ENCODE measurements at places on chromosomes 3 and 15.

- no peak for DNase-seq
These were observed 86.1 kb downstream of the TRAK1 start for GRCh38 chr3:42177068-42177800.

- DNase-seq: no peak
These were observed 86.3 kb upstream of the CDV3 start for GRCh38 chr3:133487204-133487603.

DNA sequence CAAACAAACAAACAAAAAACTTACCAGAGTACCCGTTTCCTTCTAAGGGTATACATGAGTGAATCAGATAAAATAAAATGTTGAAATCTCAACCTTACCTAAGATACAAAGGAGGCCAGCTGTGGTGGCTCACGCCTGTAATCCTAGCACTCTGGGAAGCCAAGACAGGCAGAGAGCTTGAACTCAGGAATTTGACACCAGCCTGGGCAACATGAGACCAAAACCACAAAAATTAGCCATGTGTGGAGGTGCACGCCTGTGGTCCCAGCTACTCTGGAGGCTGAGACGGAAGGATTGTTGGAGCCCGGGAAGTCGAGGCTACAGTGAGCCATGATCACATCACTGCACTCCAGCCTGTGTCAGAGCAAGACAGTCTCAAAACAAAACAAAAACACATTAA, 11.0 kb upstream of the FAM219B start:
- DNase-seq: no peak

DNA sequence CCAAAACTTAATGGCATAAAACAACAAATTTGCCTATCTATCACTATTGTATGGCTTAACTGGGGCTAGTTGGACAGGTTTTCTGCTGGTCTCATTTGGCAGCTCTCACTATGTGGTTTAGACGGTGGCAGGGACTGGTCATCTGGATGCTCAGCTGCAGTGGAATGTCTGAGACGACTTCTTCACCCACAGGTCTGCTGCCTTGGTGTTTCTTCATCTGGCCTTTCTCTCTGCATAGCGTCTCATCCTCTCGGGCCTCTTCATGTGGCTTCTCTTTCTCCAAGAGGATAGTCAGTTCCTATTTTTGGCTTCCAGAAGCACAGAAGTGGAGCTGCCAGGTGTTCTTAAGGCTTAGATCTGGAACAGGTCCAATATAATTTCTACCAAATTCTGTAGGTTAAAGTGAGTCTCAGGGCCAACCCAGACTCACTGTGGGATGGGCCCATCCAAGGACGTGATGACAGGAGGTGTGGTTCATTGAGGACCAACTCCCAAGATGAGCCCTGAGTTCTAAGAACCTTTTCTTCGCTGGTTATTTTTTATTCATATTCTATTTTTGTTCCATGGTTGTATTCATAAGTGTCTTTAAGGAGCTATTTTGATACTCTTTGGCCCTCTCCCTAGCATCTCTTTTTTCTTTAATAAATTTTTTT, 18.6 kb downstream of the UBE2Q2 start:
- DNase-seq: no peak

DNA sequence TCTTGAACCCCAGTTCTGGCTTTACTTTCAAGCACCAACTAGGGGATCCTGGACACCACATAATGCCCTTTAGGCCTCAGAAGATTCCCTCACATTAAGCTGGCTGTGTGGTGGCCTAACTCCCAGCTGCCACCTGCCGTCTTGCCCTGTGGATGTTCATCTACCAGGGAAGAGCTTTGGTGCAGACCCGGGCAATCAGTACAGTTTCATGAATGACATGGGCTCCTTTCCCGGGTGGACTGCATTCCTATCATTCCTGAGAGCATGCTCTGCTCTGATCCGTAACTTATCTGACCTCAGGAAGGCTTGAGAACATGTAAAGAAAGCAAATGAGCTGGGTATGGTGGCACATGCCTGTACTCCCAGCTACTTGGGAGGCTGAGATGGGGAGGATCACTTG, 50.0 kb upstream of the GSK3B start:
- DNase-seq: no peak

DNA sequence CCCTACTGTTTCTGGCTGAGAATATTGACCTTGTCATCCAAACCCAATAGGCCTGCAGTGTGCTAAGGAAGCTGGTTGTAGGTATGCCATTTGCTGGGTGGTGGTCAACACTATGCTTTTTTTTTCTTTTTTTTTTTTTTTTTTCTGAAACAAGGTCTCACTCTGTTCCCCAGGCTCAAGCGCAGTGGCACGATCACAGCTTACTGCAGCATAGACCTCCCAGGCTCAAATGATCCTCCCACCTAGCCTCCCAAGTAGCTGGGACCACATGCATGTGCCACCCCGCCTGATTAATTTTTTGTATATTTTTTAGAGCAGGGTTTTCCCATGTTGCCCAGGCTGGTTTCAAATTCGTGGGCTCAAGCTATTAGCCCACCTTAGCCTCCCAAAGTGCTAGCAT, 35.7 kb upstream of the RHO start:
- no peak for DNase-seq

DNA sequence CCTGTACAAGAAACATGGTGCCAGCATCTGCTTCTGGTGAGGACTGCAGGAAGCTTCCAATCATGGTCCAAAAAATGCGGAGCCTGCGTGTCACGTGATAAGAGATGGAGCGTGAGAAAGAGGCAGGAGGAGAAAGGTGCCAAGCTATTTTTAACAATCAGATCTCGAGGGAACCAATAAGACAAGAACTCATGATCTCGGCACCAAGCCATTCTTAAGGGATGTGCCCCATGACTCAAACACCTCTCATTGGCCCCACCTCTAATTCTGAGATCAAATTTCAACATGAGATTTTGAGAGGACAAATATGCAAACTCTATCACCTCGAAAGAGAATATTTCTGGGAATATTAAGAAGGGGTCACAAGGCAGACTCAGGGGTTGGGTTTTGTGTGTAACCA, 107.2 kb downstream of the PYDC2 start:
- no peak for DNase-seq

GRCh38 chr3:123520656-123521055, 64.2 kb downstream of the HACD2 start:
- no peak for DNase-seq

DNA sequence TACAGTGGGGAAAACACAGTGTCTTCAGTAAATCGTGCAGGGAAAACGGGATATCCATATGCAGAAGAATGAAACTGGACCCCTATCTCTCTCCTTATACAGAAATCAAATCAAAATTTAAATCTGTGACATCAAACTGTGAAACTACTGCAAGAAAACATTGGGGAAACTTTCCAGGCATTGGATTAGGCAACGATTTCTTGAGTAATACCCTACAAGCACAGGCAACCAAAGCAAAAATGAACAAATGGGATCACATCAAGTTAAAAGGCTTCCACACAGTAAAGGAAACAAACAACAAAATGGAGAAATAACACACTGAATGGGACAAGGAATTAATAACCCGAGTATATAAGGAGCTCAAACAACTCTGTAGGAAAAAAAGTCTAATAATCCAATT, 165.3 kb downstream of the PLCL2 start:
- DNase-seq: no peak

- no peak for DNase-seq
These were observed 66.0 kb downstream of the PEX5L start for GRCh38 chr3:179970746-179971145.

- no peak for DNase-seq
These were observed 669.5 kb downstream of the SQOR start for GRCh38 chr15:46304321-46304720.

DNA sequence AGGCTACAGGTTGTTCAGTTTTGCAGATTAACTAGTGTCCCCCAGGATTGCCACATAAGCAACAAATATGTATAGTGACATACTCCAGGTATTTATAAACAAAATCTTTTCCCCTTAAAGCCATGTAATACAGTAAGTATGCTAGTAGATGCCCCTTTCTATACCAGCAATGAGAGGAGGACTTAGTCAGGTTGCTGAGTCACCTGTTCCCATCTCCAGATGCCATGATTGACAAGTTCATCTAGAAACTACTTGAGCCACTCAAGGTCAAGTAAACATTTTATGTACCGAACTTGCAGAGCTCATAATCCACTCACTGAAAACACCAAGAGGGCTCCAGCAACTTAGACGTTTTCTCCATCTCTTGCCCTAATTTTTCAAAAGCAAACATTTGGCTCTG, 18.2 kb downstream of the SLC9A9 start:
- no peak for DNase-seq

DNA sequence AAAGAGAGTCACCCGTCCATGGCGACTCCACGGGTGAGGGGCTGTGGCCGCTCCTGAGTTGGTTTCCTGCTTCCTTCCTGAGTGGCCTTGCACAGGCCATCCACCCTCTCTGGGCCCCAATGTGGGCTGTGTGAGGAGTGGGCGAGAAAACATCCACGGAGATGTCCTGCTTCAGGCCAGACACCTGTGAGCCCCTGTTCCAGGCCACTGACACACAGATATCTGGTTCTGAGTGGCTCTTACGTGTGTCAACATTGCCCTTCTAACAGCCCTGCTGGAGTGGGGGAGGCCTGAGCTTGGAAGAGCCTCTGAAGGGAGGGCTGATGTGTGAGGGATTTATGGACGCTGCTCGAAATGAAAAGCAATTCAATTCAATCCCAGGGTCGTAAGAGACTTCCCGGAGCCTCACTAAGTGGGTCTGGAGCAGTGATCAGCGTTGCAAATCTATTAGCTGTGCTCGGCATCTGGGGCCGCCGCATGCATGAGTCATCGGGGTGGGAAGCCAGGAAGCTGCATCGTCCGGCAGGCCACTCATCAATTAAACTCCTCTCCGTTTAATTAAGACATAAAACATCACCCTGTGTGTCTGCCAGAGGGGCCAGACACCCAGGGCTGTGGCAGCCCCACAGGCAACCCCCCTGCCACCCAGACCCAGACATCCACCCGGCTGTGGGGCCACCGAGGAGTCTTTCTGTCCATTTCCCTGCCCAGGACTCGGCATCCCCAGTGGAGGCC, 20.0 kb upstream of the PRR23E start:
- DNase-seq: no peak

DNA sequence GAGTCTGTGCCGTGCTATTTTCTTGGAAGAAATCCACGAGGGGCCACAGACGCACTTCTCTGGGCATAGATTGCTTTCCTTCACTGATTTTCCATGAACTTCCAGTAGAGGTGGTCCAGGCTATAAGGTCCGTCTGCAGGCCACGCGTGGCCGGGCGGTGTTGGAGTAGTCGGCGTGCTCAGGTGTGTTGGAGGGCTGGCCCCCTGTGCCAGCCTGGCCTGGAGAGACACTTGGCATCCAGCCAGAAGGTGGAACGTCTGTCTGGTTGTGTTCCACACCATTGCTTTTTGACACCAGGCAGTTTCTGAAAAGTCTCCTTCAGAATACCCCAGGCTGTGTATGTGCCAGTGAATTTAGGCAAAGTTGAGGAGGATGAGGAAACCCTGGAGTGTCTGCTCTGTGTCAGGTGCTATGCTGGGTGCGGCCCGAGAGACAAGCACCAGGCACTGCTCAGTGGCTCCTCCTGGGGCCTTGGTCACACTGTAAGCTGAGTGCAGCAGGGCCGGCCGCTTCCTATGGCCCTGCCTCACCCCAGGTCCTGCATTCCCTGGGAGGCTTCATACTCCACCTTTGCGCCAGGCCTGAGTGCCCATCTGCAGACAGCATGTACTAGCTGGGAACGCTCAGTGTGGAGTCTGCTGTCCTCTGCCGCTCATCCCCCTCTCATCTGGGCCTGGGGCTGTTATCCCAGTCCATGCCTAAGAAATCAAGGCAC, 52.1 kb upstream of the TAMM41 start:
- no peak for DNase-seq
